ENCODE measurements at places on chromosomes 3 and 15.

- no peak for DNase-seq
Measured at GRCh38 chr15:43527802-43528541, 10.6 kb downstream of the MAP1A start.

- no peak for DNase-seq
Measured at GRCh38 chr15:100731267-100732152, 129.1 kb downstream of the ASB7 start.

DNA sequence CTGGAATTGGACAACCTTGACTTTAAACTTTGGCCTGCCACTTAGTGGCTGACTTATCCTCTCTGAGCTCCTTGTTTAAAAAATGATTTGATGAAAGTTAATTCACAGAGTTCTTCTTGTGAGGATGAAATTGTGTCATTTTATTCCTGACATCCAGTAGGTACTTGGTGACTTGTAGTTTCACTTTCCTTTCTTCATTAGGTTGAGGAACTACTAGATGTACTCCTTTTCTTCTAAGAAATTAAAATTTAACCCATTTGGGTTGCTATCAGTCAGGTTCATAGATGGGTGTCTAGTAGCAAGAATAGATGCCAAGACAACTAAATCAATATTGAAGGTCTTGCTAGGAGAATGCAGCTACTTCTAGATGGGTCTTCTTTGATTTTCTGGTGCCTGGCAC, 5.2 kb downstream of the NR1D2 start:
- DNase-seq: no peak

GRCh38 chr3:126908752-126909275, 74.1 kb upstream of the PLXNA1 start:
- DNase-seq: no peak

GRCh38 chr3:50003216-50003615, 63.3 kb downstream of the RBM6 start:
- no peak for DNase-seq

GRCh38 chr3:32290619-32291018, 52.1 kb downstream of the CMTM8 start:
- no peak for DNase-seq

DNA sequence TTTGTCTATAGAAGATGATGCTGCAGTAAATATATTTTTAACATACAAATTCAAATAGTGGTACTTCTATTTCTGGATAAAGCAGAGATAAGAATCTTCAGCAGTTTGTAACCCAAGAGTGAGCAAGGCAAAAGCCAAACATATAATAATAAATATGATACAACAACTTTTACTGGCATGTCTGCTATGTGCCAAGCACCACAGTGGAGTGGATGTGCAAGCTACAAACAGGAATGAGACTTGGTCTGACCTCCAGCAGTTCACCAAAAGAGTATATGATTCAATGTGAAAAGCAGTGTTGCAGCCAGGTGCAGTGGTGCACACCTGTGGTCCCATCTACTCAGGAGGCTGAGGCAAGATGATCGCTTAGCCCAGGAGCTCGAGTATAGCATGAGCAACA, 395.6 kb downstream of the EPHB1 start:
- no peak for DNase-seq

- no peak for DNase-seq
Measured at GRCh38 chr3:189305412-189305811, 133.6 kb downstream of the TPRG1 start.

DNA sequence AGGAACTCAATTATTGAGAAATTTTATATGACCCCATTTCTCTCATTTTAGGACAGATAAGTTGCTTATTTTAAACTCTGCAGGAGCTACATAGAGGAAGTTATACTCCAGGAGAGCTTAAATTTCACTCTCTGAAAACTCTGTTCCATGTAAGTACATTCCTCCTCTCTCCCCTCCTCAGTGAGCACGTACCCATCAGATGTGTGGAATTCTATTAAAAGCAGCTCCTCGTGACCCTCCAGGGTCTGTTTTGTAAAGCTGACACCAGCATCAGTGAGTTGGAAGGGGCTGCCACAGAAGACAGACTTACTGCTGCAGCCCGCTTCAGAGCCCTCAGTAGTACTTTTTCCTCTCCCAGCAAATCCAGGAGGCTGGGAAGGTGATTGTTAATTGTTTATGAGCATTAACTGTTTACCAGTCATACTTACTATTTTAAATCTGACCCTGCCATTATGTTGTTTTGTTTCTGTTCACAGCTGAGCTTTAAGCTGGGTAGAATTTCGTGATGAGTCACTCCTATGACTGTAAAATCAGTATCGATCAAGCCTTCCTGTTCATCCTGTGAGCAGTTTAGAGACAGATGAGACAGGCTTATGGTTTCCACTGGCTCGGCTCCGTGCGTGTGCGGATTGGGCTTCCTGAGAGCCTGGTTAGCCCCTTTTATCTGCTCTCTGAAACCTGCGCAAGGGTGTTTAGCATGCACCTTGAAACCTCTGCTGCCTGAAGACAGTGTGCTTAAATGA, 20.4 kb downstream of the IGF1R start:
- DNase-seq: no peak

GRCh38 chr3:95302044-95302443, 1239.2 kb downstream of the NSUN3 start:
- DNase-seq: no peak

- DNase-seq: no peak
Measured at GRCh38 chr3:143302638-143303171, 183.1 kb downstream of the CHST2 start.

GRCh38 chr15:34853001-34853758, 57.8 kb upstream of the ACTC1 start:
- DNase-seq: no peak

GRCh38 chr3:85297291-85297690, 338.5 kb downstream of the CADM2 start:
- no peak for DNase-seq

DNA sequence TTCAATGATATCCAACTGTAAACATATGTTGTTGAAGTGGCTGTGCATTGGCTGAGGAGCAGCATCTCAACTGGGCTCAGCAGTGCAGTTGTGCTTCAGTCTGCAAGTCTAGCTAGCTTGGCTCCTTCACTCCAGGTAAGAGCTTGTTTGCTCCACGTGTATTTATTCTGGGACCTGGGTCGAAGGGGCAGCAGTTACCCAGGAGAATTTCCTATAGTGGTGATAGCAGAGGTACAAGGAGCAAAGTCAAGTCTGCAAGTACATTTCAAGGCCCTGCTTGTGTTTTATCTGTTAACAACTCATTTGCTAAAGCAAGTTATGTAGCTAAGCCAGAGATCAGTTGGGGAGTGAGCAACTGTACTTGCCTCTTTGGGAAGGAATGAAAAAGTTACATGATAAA, 286.2 kb upstream of the UMPS start:
- DNase-seq: no peak

GRCh38 chr15:80835336-80835735, 56.2 kb downstream of the CEMIP start:
- DNase-seq: no peak

DNA sequence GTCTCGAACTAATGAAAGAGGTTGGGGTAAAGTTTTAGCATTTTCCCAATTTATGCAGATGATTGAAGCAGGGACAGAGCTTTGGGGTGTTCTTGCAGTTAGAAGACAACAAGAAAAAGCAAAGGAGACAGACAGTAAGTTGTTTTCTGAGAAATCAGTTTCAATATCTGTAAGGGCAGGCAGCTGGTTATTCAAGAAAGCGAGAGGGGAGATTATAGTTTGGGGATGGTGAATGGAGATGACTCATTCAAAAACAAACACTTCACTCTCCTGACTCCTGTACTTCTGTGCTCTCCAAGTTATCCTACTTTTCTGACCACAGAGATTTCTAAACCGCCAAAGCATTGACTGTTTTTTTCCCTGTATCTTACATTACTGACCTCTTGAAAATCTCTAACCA, 352.0 kb downstream of the GAP43 start:
- no peak for DNase-seq

DNA sequence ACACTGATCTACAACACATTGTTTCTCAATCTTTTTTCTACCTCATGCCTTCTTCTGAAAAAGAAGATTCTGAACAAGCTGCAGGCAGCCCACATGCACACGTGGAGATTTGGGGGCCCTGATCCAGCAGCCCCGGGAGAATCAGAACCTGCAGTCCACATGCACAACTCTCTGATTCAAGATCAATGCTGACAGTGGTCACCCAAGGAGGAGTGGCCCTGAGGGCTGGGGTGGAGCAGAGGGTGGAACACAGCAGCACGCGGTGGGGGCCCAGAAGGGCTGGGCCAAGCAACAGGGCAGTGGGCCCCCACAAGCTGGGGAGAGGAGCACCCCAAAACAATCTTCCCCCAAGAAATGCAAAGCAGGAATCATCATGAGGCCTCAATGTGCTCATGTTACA, 202.1 kb upstream of the NSMCE3 start:
- no peak for DNase-seq

GRCh38 chr15:72196409-72197040, 1.1 kb downstream of the GRAMD2A start:
- DNase-seq: no peak

- no peak for DNase-seq
Measured at GRCh38 chr3:36196058-36196457, 184.2 kb upstream of the STAC start.

- DNase-seq: no peak
Measured at GRCh38 chr3:100782906-100783305, 73.6 kb downstream of the TFG start.

DNA sequence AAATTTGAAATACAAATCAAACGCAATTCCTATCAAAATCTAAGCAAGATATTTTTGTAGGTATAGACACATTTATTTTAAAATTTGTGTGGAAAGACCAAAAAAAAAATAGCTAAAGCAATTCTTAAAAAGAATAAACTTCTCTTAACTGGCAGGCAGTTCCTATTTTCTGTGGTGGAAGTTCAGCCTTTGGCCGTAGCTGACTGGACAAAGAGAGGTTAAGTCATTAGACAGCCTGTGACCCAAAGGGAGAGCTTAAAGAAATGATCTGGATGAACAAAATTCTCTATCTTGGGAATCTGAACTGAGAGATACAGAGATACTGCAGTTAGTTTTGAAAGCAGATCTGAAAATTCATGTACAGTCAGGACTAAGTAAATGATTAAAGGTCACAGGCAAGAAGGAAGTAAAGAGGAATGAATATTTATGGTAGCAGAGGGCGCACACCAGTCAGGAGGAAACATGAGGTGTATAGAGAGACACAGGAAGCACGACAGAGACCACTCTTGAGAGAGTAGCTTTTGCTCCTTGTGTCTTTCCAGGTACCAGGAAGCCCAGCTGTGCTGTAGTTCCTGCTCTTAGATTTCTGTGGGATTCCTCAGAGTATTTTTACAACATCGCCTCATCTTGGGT, 57.5 kb downstream of the TPRG1 start:
- DNase-seq: no peak

DNA sequence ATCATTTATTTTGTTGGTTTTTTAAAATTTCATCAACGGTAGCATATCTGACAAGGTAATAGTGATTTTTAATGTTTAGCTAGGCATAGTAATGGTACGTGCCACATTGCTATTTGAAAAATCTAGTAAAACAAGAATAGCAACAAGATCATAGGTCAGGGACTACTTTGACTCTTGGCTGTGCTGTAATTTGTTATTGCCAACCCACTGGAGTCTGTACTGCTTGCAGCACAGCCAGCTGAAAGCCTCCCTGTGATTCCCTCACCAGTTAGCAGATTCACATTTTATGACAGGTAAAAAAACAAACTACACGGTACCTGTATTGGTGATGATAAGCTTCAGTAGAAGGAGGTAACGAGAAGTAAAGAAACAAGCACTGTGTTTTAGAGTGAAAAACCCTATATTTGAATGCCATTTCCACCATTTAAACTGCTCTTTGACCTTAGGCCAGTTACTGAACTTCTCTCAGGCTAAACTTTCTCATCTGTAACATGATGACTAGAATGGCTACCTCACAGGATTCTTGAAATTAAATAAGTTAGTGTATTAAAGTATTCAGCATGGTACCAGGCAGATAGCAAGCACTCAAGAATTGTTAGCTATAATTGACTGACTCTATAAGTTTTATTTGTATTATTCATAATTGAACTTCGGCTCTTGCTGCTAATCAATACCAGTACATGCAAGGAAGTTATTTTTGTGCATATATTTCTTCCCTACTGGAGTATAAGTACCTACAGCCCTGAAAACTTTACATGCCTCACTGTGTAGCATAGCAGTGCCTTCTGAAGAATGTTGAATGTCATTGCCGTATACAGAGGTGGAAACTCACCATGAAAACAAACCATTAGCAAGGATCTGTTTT, 16.1 kb downstream of the FILIP1L start:
- no peak for DNase-seq

DNA sequence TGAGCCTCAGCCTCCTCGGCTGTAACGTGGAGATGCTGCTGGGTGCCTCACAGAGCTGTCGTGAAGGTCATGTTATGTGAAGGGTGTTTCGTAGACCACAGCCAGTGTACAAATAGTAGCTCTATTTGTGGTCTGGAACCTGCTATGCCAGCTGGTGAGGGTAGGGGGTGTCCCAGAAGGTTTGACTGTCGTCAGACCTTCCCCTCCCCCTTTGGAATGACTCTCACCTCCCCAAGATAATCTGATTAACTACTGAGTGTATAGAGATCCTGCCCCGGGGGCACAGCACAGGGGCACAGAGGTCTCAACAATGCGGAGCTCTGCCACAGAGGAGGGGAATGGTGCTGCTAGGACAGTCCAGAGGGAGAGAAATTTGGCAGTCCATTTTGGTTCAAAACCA, 20.5 kb downstream of the FGD5 start:
- no peak for DNase-seq

DNA sequence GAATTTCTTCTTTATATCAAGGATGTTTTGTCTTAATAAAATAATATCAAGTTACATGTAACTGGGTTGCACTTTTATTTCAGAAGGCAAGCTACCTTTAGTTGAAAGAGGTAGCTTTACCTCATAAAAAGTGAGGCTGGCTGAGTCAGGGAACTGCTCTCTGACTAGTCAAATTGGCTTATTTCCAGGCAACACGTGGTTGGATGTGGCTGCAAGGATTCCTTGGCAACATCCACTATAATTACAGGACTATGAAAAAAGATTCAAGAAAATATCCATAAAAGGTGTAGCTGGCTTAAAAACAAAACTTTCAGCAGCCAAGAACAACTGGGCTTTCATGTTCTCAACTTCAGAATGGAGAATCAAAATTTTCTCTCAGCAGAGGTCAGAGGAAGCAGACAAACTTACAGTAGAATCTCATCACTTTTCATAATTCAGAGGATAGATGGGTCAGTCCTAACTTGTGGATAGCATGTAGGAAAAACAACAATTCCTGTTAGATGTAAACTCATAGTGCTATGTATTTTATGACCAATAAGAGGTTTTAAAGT, 779.1 kb downstream of the MECOM start:
- DNase-seq: no peak

- no peak for DNase-seq
Measured at GRCh38 chr15:34514251-34514670, 69.2 kb downstream of the GOLGA8B start.

DNA sequence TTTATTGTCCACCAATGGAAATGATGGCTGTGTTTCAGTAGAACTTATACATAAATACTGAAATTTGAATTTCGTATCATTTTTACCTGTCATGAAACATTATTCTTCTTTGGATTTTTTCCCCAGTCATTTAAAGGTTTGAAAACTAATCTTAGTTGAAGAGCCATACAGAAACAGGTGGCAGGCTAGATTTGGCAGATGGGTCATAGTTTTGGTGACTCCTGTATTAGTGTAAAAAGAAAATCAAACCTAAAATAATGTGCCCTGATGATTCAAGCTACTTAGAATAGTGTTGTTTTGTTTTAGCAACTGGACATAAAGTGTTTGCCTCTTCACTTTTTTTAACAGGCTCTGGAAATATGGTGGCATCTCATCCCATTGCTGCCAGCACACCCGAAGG, 68.9 kb downstream of the SIDT1 start:
- no peak for DNase-seq

All from activated T-helper 1 cell treated with anti-CD3 and anti-CD28 coated beads, Interleukin-2, amount 50 U/mL, for 16 hours (primary cell).